ENCODE measurements at places on chromosomes 7 and 10.

- H3K4me3 ChIP-seq: no peak overlapping the region
- no peak overlapping the region for H3K27ac ChIP-seq
- H3K4me1 ChIP-seq: peaks cover 34% of the 10 kb centered on the region
- no peak for DNase-seq
These were observed 535 bp upstream of the TMEM72 start for GRCh38 chr10:44910602-44911001.

DNA sequence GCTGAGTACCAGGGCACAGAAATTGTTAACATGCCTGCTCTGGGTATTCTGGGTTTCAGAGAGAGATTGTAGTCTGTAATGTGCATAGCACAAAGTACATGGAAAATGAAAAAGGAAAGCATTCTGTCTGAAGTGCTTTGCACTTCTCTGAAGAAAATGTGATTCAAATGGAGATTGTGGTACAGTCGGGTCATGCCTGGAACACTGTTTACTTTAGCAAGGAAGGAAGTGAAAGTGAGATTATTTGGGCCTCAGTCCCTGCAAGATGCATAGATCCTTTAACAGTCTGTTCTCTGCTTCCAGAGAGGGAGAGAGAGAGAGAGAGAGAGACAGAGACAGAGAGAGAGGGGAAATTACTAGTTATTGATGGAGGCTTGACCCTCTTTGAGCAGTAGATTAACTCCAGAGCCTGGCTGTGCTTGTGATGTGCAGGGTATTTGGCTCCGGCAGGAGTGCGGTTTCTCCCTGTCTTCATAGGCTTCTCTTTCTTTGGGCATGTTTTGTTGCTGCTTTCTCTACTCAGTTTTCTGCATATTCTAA, 5.4 kb downstream of the VWC2 start:
- no peak for DNase-seq
- peaks cover 34% of the 10 kb centered on the region for H3K27me3 ChIP-seq
- peaks cover 89% of the 10 kb centered on the region for H3K4me1 ChIP-seq
- peak overlapping the region; percentile 32 for H3K4me3 ChIP-seq
- H3K27ac ChIP-seq: peak overlapping the region; percentile 57

GRCh38 chr7:4163565-4164203, 518.4 kb upstream of the FOXK1 start:
- H3K4me1 ChIP-seq: peaks cover 12% of the 10 kb centered on the region
- H3K4me3 ChIP-seq: no peak overlapping the region
- no peaks in the 10 kb centered on the region for H3K36me3 ChIP-seq
- H3K27ac ChIP-seq: no peak overlapping the region
- DNase-seq: no peak

DNA sequence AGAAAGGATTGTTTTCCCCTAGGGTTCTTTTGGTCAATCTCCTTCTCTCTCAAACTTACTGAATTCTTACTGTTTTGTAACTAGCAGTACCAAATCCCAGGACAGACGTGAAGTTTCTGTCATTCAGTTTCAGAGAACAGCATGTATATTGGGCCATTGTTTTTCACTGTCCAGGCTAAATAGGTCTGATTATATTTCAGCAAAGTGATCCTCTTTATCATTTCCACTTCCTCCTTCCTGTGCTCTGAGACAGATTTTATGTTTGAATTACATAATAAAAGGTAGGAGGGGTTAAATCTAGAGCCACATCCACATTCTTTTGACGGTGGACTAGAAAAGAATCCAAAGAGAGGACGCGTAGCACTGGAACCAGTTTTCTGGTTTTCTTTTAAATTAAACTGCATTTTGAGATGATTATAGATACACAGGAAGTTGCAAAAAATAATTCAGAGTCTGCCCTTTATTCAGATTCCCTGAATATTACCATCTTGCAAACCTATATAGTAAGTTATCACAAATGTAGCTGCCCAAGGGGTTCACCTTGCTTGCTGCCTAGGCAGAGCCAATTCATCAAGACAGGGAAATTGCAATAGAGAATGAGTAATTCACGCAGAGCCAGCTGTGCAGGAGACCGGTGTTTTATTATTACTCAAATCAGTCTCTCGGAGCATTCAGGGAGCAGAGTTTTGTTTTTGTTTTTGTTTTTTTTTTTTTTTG, 40.1 kb downstream of the AKR1E2 start:
- peak overlapping the region; percentile 73 for H3K27ac ChIP-seq
- no peak for DNase-seq
- H3K27me3 ChIP-seq: no peaks in the 10 kb centered on the region
- no peak overlapping the region for H3K4me3 ChIP-seq

DNA sequence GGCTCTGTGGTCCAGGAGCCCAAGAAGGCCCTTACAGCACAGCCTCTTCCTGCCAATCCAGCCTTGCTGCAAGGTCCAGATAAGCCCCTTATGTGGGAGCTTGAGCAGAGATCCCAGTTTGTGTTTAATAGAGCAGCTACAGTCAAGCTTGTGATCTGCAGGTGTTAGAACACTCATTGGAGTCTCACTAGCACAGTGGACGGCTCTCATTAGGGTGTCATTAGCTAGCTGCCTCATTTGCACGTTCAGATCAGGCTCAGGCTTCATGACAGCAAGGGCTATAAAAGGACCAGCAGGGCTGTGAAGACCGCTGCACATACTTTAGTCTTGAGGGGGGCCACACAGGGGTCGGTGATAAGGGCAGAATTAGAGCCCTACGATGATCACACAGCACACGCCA, 443.2 kb downstream of the RPS24 start:
- peaks cover 46% of the 10 kb centered on the region for H3K27me3 ChIP-seq
- H3K27ac ChIP-seq: no peak overlapping the region
- no peak overlapping the region for H3K4me3 ChIP-seq
- DNase-seq: no peak
- no peaks in the 10 kb centered on the region for H3K4me1 ChIP-seq
